ENCODE measurements at places on chromosomes 16 and 17. TPM values are rescaled to one million over a fixed set of nuclear protein-coding genes. Genes with fewer than 3 reads are reported as not detected.

The MMP28 gene
- 75.5 TPM for total RNA-seq

The TAF15 gene
- 93.8 TPM for total RNA-seq

The TRIM47 gene
- total RNA-seq = 72.3 TPM

The KIF2B gene
- not detected for total RNA-seq

The CACNA1H gene
- 361 TPM for total RNA-seq

The EDC4 gene
- 49.9 TPM for total RNA-seq

The IGSF6 gene
- total RNA-seq = 0.97 TPM

The CYLD gene
- total RNA-seq = 46.4 TPM

DNA sequence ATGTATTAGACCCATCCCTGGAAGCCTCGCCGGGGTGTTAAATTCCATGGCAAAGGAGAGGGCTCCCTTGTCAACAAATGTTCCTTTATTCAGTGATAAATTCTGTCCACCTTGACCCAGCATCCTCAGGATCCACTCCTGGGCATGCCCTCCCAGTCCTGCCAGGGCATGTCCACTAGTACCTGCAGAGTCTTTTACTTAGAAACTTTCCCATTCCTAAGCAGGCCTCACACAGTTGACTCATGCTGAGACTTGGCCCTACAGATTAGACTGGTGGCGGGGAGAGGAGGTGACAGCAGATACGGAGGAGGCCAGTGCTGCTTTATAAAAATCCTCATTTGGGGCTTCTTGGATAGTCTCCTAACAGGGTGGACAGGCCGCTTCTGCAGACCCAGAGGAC, 88.8 kb downstream of the CYLD start:
- no peaks in the 10 kb centered on the region for H3K36me3 ChIP-seq
- no peak overlapping the region for H3K4me3 ChIP-seq
- no peak for DNase-seq
- H3K27ac ChIP-seq = no peak overlapping the region
- H3K4me1 ChIP-seq = no peaks in the 10 kb centered on the region

GRCh38 chr17:51746421-51746820, 412.1 kb downstream of the CA10 start:
- no peak overlapping the region for H3K27ac ChIP-seq
- no peaks in the 10 kb centered on the region for H3K27me3 ChIP-seq
- H3K36me3 ChIP-seq = no peaks in the 10 kb centered on the region
- no peak overlapping the region for H3K4me3 ChIP-seq
- no peaks in the 10 kb centered on the region for H3K4me1 ChIP-seq
- no peak for DNase-seq

GRCh38 chr17:49486012-49486641, 9.0 kb upstream of the NGFR start:
- no peaks in the 10 kb centered on the region for H3K4me1 ChIP-seq
- no peak overlapping the region for H3K27ac ChIP-seq
- no peaks in the 10 kb centered on the region for H3K27me3 ChIP-seq
- DNase-seq = no peak
- no peak overlapping the region for H3K4me3 ChIP-seq

DNA sequence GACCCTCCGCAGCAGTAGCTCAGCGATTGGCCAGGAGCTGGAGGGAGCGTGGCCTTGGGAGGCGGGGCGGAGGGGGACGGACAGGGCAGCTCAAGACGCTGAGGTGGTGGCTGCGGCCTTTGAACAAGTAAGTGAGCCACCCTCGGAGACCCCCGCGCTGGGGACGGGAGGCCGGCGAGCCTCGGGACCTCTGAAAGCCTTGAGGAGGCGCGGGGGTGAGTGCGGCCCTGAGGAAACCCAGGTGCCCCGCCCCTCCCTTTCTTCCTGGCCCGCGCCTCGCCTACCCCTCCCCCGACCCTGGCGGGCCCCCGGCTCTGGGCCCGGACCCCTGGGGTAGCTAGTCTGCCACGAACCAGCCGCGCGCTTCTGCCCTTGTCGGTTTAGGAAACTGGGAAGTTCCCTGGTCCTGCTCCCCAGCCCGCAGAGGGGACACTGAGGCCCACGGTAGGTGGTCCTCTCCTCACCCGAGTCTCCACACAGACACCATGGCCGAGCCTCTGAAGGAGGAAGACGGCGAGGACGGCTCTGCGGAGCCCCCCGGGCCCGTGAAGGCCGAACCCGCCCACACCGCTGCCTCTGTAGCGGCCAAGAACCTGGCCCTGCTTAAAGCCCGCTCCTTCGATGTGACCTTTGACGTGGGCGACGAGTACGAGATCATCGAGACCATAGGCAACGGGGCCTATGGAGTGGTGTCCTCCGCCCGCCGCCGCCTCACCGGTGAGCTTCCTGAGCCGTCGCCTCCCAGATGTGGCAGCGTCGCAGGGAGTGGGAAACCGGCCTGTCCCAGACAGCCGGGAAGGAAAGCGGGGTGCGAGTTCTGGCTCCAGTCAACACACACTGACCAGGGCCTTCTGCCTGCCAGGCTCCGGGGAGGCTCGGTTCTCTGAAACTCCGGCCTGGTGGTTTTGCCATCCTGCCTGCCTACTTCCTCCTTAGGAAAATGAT, at the start of gene MAPK7:
MAPK7 (plus strand) TSS at position 83 of the 945 bp plus-strand sequence; CDS start at position 486, 403 bp downstream.
- H3K36me3 ChIP-seq = peaks cover 41% of the 10 kb centered on the region
- H3K27me3 ChIP-seq = no peaks in the 10 kb centered on the region
- H3K4me3 ChIP-seq = peak within 1 kb of the TSS; percentile 72
- peaks cover 60% of the 10 kb centered on the region for H3K4me1 ChIP-seq
- DNase-seq = no peak

GRCh38 chr17:67311575-67311974, 54.8 kb downstream of the PSMD12 start:
- no peak overlapping the region for H3K27ac ChIP-seq
- H3K27me3 ChIP-seq = no peaks in the 10 kb centered on the region
- H3K36me3 ChIP-seq = no peaks in the 10 kb centered on the region
- H3K4me3 ChIP-seq = no peak overlapping the region
- no peaks in the 10 kb centered on the region for H3K4me1 ChIP-seq
- no peak for DNase-seq

All from esophagus muscularis mucosa (tissue), 4 donors.